Activated T-helper 1 cell treated with anti-CD3 and anti-CD28 coated beads, Interleukin-12 subunit alpha, Interleukin-12 subunit beta, Interleukin-2, Interleukin-4 antibody, amounts not matched to agents 30 ng/mL and 10 ng/mL and 1 ng/mL, durations not matched to agents 14 hours and 24 hours and 36 hours (primary cell): ENCODE measurements at places on chromosomes 1 and 21. TPM values are rescaled to one million over a fixed set of nuclear protein-coding genes. Genes with fewer than 3 reads are reported as not detected.

Gene RGS7
- total RNA-seq = not detected in 2 replicates

Gene OXCT2
- total RNA-seq = 1.6 and 1.7 TPM in 2 replicates

Gene SLC45A3
- total RNA-seq = 0.81 and 1.1 TPM in 2 replicates

Gene CD55
- total RNA-seq = 177 and 178 TPM in 2 replicates

Gene DNAJC16
- 18.8 and 19.8 TPM in 2 replicates for total RNA-seq

DNA sequence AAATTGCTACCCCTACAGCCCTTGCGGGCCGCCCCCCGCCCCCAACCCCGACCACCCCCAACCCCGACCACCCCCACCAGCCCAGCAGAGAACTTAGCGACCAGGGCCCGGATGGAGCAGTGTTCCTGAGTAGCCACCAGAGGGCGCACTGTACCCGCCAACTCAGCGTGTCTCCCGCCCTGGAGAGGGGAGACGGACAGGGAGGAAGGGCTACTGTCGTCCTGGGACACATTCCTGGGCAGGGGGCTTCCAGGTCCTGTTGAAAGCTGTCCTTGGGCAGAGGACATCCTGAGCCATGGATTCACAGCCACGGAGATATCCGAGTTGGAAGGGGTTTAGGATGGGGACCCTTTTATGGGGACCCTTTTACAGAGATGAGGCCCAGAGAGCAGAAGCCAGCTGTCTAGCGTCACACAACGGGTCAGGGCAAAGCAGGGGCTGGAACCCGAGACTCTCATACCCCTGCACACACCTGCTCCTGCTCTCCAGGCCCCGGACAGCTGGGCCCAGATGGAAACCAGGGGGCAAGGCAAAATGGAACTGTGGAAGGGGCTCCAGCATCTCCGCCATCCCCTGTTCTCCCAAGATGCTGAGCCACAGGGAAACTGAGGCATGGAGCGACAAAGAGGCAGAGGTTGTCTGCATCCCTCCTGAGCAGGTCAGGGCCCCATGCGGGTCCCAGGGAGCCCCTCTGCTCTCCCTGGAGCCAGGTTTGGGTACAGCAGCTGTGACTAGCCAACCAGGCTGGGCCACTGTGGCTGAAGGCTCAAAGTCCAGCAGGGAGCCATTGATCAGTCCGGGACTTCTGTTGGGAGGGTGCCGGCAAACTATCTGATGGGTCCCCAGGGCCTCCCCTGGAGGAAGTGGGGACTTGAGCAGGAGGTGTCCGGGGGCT is 25.0 kb upstream of the LAPTM5 start:
- no peaks in the 10 kb centered on the region for H3K36me3 ChIP-seq
- peaks cover 20% of the 10 kb centered on the region for H3K4me1 ChIP-seq
- H3K27me3 ChIP-seq = peaks cover 11% of the 10 kb centered on the region
- H3K27ac ChIP-seq = peak overlapping the region; percentile 50

- no peaks in the 10 kb centered on the region for H3K27me3 ChIP-seq
- peaks cover 17% of the 10 kb centered on the region for H3K36me3 ChIP-seq
- peak overlapping the region; percentile 86 for H3K27ac ChIP-seq
- H3K4me3 ChIP-seq = no peak overlapping the region
These were observed 67.4 kb upstream of the DMRTA2 start for GRCh38 chr1:50490640-50491039.

DNA sequence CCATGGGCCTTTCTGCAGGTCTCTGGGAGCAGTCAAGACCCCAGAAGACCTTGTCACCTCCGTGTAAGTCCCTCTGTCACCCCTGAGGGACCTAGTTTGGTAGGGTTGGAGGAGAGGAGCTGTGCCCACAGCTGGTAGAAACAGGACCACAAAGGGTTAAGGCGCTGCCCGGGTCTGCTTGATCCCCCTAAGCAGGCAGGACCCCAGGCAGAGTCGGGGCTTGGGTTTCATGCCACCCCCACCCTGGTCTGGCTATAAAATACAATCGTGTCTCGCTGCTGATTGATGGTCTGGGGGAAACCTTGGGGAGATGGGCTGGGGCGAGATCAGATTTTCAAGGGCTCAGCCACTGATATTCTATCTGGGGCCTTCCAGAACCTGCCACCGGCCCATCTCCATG is 50.9 kb downstream of the TAS1R2 start:
- H3K36me3 ChIP-seq = no peaks in the 10 kb centered on the region
- no peak overlapping the region for H3K27ac ChIP-seq
- no peak overlapping the region for H3K4me3 ChIP-seq
- H3K27me3 ChIP-seq = peaks cover 3% of the 10 kb centered on the region
- DNase-seq = no peak

GRCh38 chr1:43590388-43590925 is 59.5 kb upstream of the KDM4A start:
- peaks cover 2% of the 10 kb centered on the region for H3K27me3 ChIP-seq
- no peak overlapping the region for H3K4me3 ChIP-seq
- DNase-seq = no peak
- no peaks in the 10 kb centered on the region for H3K36me3 ChIP-seq
- H3K4me1 ChIP-seq = no peaks in the 10 kb centered on the region
- no peak overlapping the region for H3K27ac ChIP-seq

DNA sequence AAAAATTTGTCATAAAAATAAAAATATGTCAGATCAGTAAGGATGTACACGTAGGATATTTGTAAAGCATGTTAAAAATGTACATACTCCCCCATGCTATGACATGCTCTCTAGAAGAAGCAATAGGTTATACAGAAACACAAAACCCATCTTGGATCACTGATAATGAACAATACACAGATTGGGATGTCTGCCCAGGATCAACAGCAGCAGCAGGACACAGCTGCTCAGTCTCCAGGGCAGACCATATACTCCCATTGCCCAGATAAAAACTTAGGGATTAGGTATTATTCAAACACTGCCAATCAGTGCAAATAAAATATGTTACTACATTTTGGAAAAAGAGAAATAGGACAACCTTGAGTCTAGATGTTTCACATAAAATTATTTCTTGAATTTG is 39.0 kb downstream of the DAB1 start:
- H3K36me3 ChIP-seq = no peaks in the 10 kb centered on the region
- no peaks in the 10 kb centered on the region for H3K4me1 ChIP-seq
- H3K27ac ChIP-seq = no peak overlapping the region

DNA sequence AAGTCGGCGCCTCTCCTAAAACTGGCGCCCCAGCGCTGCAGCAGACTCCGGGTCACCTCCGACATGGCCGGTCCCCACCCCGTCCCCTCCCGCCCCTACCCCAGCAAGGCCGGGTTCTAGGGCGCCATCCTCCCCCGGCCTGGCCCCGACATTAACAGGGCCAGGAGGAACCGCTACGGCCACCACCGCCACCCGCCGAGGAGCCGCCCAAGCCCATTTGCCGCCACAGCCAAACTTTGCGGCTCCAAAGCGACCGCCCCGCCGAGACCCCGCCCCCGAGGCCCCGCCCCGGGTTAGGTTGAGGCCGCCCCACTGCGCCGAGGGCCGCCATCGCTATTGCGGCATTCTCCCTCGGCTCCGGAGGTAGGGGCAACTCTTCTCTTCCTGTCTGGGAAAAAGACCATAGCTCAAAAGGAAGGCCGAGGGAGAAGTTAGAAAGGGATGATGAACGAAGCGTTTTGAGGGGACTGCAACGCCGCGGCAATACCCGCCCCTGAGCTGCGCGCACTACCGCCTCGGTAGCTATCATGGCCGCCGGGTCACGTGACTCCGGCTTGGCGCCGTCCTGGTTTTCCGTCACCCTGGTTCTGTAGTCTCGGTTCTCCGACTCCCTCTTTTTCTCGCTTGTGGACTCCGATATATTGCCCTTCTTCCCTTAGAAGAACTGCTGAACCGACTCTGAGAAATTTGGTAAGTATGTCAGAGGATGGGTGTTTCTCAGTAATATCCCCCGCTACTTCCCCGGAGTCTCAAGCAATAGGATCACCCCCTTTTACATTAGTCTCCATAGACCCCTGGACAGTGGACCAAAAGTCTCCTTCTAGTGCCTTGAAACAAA is at the start of the genes AIDA and BROX:
AIDA (minus strand) TSS at position 239 of the 838 bp plus-strand sequence; CDS start at position 65, 174 bp downstream.
BROX (plus strand) TSS at position 312 of the 838 bp plus-strand sequence. CDS start 3,136 bp downstream, outside the sequence.
- peak within 1 kb of the TSS; percentile 99 for H3K27ac ChIP-seq
- peaks cover 23% of the 10 kb centered on the region for H3K36me3 ChIP-seq

DNA sequence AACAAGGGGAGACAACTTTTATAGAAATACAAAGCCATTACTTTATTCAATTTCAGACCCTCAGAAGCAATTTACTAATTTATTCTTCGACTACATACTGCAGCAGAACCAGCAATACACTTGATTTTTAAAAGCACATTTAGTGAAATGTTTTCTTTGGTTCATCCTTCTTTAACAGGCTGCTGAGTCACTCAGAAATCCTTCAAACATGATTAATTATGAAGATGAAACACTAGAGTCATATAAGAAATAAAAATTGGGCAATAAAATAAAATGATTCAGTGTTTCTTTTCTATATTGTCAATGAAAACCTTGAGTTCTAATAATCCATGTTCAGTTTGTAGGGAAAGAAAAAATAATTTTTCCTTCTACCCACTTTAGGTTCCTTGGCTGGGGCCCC is 47.0 kb downstream of the CHML start:
- H3K4me3 ChIP-seq = no peak overlapping the region
- H3K36me3 ChIP-seq = peaks cover 18% of the 10 kb centered on the region
- peaks cover 12% of the 10 kb centered on the region for H3K4me1 ChIP-seq
- no peak for DNase-seq

DNA sequence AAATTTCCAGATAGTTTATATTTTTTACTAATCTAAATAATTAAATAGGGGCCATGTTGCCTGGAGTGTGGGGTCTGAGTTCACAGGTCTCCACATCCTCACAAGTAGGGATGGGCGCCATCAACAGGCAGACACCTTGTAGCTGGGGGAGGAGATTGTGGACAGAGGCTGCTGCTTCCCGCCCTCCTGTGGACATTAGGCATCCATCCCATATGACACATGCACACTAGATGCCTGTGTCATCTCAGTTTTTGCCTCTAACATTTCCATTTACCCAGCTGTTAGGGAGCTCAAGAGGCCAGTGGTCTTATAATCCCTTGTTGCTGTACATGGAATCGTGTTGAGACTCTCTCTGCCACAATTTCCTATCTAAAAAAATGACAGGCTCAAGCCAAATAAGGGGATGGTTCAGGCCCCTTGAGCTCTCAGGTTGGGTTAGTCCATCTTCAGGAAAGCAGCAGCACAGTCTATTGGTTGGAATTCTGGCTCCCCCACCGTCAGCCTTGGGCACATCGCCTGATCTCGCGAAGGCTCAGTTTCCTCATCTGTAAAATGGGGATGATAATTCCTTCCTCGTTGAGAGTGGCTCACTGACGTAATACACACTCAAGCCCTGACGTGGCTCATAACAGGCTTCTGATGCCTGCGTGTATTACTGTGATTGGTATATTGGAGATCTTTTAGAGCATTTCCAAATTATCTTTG is 13.6 kb downstream of the LHX4 start:
- H3K27ac ChIP-seq = no peak overlapping the region
- H3K4me3 ChIP-seq = no peak overlapping the region
- DNase-seq = no peak
- peaks cover 40% of the 10 kb centered on the region for H3K27me3 ChIP-seq
- no peaks in the 10 kb centered on the region for H3K36me3 ChIP-seq
- H3K4me1 ChIP-seq = no peaks in the 10 kb centered on the region

DNA sequence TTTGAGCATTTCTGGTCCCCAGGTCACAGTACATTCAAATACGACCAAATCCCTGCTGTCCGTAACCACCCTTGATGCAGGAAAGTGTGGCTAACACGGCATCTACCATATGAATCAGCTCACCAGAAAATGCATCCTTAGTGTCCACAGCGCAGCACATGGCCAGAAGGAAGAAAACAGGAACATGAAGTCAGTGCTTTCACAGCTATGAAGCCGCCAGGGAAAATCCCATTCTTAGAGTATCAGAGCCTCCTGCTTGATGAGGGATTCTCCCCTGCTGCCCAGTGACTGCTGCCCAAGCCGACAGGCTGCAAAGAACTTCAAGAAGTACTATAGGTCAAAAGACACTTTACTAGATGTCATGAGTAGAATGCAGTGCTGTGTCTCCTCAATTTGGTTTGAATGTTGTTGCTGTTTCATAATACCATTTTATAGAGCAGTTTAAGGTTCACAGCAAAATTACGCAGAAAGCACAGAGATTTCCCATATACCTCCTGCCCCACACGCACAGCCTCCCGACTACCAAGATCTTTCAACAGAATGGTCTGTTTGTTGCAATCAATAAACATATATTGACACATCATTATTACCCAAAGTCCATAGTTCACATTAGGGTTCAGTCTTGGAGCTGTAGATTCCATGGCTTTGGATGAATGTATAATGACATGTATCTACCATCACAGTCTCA is 14.5 kb downstream of the TIAM1 start:
- DNase-seq = no peak
- H3K27ac ChIP-seq = no peak overlapping the region
- H3K27me3 ChIP-seq = no peaks in the 10 kb centered on the region
- no peak overlapping the region for H3K4me3 ChIP-seq

DNA sequence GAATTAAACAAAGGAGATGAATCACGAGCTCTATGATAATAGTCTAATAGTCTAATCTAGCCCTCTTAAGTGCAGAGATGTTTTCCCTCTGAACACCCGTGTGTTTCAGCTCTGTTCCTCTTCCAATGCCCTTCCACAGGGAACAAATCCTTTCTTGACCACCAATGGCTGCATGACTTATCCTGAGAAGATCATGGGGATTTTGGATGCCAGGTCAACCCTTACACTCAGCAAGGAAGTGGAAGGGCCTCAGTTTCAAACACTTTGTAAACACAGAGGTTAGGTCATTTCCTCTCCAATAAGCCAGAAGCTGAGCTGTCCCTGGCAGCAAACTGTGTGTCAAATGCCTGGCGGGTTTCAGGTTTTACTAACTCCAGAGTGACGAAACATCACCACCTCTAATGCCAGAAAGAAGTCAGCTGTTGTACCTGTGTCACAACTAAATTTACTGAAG is 200.0 kb downstream of the GABPA start:
- peak overlapping the region; percentile 68 for H3K27ac ChIP-seq
- H3K27me3 ChIP-seq = no peaks in the 10 kb centered on the region
- H3K4me1 ChIP-seq = peaks cover 23% of the 10 kb centered on the region
- peak; percentile 27 for DNase-seq
- H3K4me3 ChIP-seq = no peak overlapping the region

DNA sequence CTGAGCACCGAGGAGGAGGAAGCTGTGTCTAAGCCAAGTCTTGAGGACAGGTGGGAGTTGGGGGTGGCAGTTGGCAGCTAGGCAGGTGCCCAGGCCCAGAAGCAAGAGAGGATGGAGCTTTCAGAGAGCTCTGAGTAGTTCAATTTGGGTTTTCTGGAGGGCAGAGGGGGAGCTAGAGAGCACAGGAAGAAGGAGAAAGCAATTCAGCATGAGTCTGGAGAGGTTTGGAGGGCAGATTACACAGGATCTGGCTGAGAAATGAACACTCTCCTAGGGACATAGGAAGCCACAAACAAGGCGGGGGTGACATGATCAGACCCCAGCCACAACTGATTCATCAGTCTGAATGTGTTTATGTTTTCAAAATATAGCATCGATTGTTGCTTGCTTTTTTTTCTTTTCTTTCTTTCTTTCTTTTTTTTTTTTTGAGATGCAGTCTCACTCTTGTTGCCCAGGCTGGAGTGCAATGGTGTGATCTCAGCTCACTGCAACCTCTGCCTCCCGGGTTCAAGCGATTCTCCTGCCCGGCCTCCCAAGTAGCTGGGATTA is 23.8 kb downstream of the PTPRF start:
- peaks cover 4% of the 10 kb centered on the region for H3K27me3 ChIP-seq
- peaks cover 10% of the 10 kb centered on the region for H3K4me1 ChIP-seq
- DNase-seq = peak; percentile 25
- H3K4me3 ChIP-seq = no peak overlapping the region
